Stimulated activated CD4-positive, alpha-beta T cell treated with anti-CD3 and anti-CD28 coated beads, Interleukin-15, amount 100 ng/mL, for 1 hour (primary cell): ENCODE measurements at places on chromosomes 4 and X.

GRCh38 chrX:9708923-9709553 is 56.6 kb downstream of the GPR143 start:
- peak; percentile 54 for DNase-seq

- DNase-seq = no peak
Measured at GRCh38 chr4:121200795-121201472, 36.8 kb upstream of the TNIP3 start.

- DNase-seq = no peak
Measured at GRCh38 chrX:23699636-23700194, 32.4 kb downstream of the PRDX4 start.

GRCh38 chrX:44874420-44875184 is 1.6 kb downstream of the KDM6A start:
- DNase-seq = peak; percentile 2

GRCh38 chrX:55522596-55523276 is 33.1 kb upstream of the USP51 start:
- DNase-seq = no peak

DNA sequence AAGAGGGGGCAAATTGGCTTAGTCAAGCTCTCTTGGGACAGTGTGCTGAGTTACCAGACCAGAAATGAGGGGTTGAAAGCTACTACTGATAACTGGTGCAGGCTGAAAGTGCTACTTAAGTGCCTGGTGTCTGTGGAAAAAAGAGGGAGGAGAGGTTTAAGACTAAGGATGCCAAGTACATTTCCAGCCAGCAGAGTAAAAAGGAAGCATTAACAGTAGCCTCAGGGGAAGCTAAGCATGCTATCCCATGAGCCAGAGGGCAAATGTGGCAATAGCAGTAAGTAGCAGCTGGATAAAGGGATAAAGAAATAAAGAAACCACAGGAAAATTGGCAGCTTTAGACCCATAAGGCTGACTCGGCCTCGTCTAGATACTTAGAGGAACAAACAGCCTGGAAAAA is 196.3 kb upstream of the MAB21L2 start:
- DNase-seq = no peak

DNA sequence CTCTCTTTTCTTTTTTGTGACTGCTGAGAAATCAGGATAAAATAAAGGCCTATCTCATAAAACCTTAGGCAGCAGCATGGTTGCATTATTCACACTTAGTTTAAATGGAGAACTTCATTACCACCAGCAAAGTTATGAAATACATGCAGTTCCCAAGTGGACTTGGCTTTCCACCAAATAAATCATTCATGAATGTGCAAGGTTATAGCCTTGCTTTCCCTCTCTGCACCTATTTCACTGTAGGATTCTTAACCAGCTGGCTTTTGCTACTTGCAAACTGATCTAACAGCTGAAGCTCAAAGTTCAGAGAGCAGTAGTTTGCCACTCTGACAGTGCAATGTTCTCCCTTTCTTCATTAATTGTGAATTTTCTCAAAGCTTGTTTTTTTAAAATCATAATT is 140.1 kb upstream of the SMIM31 start:
- DNase-seq = no peak

GRCh38 chrX:143461606-143462005 is 55.7 kb downstream of the SPANXN3 start:
- DNase-seq = no peak

DNA sequence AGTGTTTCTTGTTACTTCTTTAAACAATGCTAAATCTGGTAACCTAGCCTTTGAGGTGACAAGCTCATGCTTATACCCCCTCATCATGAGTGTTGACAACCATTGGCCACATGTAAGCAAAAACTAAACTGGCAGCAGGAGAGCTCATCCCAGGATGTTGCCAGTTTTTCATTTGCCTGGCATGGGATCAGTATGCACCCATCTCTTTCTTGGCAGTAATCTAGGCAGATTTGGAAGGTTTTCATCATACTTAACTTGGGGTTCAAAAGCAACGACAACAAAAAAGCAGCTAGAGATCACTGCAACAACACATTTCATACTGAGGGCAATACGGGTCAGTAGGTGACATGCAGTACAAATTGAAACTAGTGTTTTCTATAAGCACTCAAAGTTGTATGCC is 122.0 kb downstream of the PPA2 start:
- DNase-seq = no peak

- DNase-seq = no peak
Measured at GRCh38 chr4:6320663-6321062, 51.0 kb downstream of the WFS1 start.

GRCh38 chr4:23006756-23007155 is 314.0 kb downstream of the GBA3 start:
- DNase-seq = no peak

- no peak for DNase-seq
Measured at GRCh38 chrX:42948723-42949657, 171.0 kb upstream of the PPP1R2C start.

DNA sequence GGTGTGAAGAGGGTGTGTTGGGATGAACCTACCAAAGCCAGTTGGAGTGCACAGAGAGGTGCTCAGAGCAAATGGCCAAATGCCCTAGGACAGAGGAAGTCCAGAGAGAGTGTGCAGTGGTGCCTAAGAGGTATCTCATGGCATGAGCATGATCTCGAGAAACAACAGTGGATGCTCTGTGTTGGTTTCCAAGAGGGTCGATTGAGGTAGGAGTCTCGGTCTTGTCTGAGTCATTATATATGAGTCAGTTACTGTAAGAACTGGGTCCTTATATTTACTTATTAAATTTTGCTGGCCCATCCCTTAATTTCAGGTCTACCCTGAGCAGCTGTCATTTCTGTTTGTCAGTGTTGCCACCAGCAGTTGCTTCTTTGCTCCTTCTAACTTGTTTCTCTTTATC is 86.6 kb upstream of the TMEM150C start:
- no peak for DNase-seq

DNA sequence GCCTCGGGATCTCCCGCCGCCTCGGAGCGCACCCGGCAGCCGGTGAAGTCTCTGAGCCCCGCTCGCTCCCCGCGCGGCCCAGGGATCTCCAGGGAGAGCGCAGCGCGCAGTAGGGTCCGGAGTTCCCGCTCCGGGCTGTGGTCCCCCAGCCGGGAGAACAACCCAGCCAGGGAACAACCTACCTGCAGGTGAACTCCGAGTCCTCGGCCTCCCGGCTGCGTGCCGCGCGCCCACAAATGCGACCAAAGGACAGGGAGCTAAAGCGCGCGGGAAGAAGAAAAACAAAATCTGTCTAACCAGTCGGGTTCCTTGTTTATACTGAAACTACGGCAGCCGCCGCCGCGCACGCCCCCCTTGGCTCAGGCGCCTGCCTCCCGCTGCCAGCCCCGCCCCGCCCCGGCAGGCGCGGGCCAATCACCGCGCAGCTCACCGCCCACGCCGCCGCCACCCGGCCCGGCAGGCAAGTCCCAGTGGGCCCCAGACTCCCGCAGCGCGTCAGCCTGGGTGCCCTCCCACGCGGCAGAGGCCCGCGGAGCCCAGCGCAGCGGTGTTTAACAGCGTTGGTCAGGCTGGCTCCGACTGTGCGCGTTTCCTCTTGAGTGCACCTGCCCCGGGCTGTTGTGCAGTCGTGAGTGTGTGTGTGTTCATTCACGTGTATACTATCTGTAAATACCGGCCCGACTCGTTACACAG is at the start of gene RASGEF1B:
RASGEF1B (minus strand) TSS at position 320 of the 693 bp plus-strand sequence. CDS start 12,399 bp downstream, outside the sequence.
- DNase-seq = peak; percentile 96

DNA sequence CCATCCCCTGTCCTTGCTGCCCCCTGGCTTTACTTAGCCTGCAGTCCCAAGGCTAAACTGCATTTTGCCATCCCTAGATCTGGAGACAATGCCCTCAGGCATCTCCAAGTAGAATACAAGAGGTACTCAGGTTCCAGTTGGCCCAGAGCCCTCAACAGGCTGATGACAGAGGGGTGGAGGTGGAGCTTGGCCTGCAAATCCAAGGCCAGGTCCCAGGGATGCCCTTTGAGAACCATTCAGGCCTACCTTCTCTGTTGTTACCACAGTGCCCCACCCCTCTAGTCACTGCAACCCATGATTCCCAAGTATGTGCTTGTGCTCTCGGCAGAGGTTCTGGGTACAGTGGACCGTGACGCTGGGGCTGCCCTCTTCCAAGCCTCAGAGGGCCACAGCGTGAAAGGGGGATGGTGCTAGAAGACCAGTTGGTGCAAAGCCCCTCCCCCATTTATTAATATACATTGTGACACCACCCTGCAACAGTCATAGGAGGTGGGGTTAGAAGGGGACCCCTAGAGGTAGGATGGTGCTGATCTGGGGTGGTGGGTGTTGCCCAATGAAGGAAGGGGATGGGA is 6.4 kb upstream of the UBA1 start:
- DNase-seq = no peak

DNA sequence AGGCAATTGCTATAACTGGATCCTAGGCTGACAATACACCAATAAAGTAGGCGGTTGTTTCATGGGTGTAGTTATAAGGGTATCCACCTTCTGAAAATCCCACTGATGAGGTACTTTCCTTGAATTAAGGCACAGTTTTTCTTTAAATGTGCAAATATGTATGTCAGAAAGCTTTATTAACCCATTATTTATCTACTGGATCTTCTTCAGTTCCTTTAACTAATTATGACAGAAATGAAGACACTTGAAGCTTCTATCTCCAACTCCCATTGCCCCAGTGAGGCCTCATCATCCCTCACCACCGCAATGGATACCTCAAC is 159.6 kb upstream of the KLF3 start:
- DNase-seq = no peak

GRCh38 chr4:29948451-29948850 is 771.7 kb upstream of the PCDH7 start:
- no peak for DNase-seq

DNA sequence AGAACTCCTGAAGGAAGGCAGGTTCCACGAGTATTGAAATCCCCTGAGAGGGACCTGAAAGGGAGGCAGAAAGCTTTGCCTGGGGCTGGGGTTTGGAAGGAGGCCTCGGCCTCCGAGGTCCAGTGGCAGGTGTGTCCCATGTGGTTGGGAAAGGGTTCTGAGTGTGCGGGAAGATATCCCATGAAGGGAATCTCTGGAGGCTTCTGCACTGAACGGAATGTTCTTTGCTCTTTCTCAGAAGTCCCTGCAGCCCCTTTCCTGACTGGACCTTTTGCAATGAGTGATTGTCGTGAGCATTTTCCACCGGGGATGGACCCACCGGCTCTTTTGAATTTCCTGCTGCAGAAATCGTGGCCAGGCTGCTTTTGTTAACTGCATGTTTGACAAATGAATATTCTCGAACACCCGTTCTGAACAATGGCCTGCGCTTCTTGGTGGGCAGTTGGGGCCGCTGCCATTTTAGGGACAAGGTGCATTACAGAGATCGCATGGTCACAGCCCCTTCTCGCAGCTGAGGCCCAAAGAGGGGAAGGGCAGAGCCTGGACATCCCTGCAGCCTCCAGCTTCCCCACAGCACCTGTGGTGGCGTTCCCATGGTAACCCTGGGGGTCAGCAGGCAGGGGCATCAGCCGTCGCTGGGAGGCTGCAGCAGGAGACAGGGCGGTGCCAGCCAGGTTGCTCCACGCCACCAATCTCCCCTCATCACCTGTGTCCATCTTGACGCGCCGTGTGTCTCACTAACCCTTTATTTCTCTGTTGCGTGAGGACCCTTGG is 18.3 kb upstream of the HTRA3 start:
- DNase-seq = no peak

DNA sequence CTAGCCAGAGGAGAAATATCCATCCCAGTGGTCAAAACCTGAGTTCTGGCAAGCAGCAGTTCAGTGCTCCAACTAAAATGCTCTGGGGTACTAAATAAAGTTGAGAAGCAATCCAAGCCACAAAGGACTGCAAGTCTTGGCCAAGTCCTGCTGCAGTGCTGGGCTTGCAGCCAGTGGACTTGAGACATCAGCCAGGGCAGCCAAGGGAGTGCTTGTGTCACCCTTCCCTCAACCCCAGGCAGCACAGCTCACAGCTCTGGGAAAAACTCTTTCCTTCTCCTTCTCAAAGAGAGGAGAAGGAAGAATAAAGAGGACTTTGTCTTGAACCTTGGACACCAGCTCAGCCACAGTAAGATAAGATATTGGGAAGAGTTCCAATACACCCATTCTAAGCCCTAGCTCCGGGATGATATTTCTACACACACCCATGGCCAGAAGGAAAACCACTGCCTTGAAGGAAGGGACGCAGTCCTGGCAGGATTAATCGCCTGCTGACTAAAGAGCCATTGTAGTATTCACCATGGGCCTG is 99.8 kb downstream of the PTCHD1 start:
- no peak for DNase-seq

DNA sequence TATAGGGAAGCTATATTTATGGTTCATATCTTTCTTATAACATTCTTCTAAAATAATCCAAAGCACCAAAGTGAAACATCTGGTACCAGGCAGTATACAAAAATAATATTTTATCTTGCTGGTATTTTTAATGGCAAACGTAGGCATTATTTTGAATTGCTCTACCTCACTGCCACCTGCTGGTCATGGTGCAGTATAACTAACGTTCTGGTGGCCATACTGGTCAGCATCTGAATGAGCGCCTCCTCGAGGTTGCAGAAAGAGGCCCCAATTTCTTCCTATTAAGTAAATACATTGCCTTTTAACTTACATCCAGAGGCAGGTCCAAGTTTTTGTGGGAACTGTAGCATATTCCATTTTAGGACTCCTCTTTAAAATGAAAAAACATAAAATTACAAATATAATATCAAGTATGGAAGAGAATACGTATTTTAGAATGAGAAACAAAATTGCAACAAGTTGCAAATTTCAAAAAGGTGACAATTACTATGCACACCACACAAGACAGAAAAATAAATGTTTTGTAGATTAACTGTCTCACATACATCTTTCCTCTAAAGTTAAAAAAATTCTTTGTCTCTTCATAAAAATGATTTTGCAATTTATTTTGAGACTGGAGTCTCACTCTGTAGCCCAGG is 22.9 kb upstream of the CWH43 start:
- peak; percentile 39 for DNase-seq

- DNase-seq = no peak
Measured at GRCh38 chrX:71493111-71493613, 39.7 kb upstream of the OGT start.

- DNase-seq = no peak
Measured at GRCh38 chrX:153924149-153924861, 1.8 kb downstream of the ARHGAP4 start.

DNA sequence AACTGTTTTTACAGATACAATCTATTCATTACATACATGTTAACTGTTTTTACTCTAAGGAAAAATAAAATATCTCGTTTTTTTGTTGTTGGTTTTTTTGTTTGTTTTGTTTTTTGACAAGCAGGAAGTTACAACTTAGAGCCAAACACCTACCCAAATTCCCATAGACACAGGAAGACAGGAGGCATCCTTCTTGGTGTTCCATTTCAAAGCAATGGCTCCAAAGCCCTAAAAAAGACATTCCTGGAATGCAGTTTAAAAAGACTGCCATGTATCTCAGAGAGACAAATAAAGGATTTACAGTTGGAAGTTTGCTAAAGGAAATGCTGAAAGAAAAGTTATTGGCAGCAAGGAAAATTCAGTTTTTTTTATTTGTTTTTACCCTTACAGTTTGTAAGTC is 16.7 kb downstream of the ETFDH start:
- DNase-seq = no peak
